Fibroblast of skin of left biceps (primary cell): ENCODE measurements at places on chromosomes 1 and 21.

DNA sequence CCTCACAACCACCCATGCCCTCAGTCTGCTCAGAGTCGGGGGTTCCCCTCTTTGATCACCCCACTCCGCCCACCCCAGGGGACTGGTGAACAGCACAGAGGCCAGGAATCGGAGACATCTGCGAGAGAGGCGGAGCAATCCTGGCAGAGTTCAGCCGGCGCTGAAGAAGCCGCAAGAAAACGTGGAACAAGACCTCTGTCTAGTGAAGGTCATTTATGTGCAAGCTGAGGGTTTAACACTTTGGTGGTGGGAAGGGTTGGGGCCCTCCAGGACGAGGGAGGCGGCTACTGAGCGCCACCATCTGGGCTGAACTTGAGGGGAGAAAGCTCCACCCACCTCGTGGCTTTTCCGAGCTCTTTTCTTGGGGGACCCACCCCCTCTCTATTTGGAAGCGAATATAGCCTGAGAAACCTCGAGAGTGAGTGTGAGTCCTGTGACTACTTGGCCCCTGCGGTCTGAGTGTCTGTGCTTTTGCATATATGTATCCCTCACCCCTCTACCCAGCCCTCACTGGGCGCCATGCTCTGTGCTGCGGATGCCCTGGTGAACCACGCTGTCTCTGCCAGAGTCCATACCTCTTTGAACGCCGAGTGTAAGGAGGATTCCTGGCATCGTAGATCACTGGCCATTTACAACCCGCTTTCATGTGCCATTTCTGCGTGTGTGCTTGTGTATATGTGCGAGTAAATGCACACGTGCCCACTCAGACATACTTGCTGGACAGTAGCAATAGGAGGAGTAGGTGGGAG is 1.2 kb upstream of the EPHA10 start:
- no peak for DNase-seq

- DNase-seq, result no peak
These were observed 127.9 kb upstream of the SLC45A1 start for GRCh38 chr1:8189931-8190483.

GRCh38 chr1:167248707-167249642 is 28.3 kb downstream of the POU2F1 start:
- no peak for DNase-seq

DNA sequence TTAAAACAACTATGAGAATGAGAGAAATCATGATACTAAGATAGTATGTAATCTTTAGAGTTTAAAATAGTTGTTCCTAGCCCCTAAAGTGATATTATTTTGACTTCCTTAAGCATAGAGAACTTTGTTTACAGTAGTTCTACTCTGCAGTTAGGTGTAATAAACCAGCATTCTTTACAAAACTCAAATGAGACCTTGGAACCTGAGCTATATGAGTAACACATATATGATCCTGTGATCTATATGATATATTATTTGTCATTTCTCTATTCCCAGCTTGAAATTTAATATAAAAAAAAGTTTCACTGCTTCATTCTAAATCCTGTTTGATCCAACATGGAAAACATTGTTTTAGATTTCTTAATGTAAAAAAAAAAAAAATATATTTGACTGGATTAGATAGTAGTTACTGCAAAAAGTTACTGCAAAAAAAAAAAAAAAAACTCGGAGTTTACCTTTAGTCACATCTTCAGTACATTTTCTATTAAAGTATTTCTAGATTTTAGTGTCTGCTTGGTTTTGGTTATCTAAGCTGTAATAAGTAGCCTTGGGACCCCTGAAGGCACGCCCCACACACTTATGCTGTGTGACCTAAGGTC is 463.8 kb downstream of the USP25 start:
- no peak for DNase-seq

DNA sequence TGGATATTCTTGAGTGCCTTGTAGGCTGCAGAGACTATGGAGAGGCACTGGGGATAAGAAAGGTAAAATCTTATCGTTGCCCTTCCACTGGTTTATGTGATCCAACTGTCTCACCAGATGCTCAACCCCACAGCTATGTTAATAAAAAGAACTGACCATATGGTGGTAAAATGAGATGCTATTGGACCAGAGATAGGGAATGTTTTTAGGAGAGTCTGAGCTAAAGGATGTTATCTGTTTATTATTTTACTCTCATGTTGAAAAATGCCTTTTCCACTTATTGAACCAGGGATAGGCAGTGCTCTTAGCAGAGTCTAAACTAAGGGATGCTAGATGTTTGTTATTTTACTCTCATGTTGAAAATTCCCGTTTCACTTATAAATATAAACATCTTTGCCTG is 172.8 kb upstream of the GREM2 start:
- DNase-seq, result no peak

DNA sequence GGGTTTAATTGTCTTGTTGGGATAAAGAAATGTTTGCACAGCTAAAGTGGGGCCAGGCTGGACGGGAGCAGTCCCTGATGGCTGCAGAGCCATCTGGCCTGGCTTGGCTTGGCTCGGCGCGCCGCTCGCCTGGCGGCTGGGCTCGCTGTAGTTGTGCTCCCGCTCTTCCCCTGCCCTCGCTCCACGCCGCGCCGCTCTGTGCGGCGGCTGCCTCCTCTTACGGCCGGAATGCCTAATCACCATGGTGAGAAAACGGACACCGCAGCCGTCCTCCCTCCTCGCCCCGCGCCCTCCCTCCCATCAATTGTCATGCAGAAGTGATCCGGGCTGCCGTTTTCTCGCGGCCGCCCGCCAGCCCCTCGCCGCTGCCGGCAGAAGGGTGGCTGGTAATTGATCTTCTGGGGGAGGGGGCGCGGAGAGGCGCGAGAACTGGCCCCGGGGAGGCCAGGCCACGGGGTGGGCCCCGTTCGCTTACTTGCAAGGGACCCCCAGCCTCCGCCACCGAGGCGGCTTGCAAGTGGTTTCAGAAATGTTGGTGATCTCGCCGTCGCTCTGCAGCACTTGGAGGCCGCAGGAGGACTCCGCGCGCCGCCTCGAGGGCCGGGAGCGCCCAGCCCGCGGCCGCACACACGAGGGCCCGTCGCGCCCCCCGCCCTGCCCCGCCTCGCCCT is 12.4 kb downstream of the RNF220 start:
- no peak for DNase-seq

GRCh38 chr21:45818904-45819285 is 162.7 kb upstream of the COL6A1 start:
- peak; percentile 51 for DNase-seq

DNA sequence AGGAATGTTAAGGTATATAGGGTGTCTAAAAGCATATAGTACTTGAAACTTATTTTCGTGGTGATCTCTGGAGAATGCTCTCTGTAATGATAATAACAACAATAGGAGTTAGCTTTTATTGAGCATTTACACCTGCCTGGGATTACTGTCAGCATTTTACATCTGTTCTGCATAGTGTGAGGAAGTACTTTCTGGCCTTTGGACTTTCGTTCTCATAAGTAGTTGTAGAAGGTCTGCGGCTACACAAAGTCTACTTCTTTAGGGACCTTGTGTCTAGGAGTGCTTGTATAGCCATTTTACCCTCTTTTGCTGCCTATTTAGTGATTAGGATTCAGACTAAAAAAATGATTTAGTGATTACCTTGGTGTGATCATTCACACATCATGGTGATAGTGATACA is 103.6 kb upstream of the GPR52 start:
- no peak for DNase-seq

DNA sequence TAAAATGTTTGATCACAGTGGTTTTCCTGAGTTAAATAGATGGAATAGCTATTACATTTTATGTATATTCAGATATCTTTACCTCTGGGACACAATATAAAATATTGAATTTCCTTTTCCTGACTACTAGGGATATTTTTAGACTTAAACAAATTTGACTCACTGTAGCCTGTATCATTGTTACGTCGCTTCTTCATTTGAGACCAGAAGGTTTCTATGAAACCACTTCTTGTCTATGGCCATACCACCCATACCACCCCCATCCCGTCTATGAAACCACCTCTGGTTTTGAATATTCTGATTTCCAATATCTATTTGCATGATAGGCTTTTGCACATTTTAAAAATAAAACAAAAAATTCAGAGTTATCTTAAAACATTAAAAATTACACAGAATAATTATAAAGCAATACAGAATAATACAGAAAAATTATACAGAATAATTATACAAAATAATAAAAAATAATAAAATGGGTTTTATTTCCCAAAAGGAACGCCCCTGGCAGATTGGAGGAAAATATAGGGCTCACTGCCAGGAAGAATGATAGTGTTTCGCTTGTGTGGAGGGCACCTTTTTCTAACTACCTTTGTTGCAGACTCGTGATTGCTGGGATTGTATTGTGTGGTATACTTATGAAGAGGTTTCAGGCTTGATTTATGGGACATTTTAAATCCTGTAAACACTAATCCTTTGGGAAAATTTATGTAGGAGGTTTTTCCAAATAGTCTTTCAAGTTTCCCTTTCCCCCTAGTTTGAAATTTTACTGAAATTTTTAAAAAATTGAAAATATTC is 4.7 kb downstream of the SPEN start:
- no peak for DNase-seq

DNA sequence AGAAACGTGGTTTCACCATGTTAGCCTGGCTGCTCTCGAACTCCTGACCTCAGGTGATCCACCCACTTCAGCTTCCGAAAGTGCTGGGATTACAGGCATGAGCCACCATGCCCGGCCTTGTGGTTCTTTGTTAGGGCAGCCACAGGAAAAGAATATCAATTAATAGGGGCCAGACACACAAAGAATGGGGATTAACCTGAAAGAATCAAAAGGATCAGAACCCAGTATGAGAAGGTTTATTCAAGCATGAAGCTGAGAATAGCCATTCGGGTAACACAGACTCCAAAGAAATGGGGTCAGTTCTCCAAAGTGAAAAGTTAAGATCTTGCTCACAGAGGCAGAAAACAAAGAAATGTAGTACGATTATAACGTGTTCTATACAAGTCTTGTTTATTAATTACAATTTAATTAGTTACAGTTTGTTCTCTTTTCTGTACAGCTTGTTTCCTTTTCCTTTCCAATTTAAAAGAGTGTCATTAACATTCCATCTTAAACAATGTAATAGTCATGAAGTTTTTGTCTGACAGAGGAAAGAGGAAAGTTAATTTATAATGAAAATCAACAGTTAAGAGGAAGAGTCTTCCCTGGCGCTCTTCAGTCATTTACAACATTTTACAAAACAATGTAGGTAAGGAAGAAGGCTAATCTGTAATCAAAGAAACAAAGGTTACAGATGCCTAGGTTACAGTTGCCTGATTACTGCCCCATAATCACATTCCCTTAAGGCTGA is 51.3 kb upstream of the SLC45A1 start:
- no peak for DNase-seq

DNA sequence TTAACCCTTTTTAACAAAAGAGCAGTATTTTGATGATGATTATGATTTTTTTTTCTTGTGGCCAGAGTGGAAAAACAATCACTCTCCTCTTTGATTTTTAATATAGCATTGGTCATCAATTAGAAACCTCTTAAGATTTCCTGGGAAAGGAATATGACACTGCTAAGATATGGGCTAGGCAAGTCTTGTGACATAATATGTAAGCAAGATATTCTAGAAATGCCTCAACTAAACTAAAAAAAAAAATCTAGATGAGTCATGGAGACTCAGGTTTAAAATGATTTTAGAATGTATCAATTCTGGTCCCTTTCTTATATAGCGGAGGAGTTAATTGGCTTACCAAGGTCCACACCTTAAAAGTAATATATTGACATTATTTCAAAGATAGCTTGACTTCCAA is 60.3 kb upstream of the JUN start:
- DNase-seq, result no peak

GRCh38 chr1:166527752-166528151 is 311.5 kb upstream of the POGK start:
- no peak for DNase-seq

DNA sequence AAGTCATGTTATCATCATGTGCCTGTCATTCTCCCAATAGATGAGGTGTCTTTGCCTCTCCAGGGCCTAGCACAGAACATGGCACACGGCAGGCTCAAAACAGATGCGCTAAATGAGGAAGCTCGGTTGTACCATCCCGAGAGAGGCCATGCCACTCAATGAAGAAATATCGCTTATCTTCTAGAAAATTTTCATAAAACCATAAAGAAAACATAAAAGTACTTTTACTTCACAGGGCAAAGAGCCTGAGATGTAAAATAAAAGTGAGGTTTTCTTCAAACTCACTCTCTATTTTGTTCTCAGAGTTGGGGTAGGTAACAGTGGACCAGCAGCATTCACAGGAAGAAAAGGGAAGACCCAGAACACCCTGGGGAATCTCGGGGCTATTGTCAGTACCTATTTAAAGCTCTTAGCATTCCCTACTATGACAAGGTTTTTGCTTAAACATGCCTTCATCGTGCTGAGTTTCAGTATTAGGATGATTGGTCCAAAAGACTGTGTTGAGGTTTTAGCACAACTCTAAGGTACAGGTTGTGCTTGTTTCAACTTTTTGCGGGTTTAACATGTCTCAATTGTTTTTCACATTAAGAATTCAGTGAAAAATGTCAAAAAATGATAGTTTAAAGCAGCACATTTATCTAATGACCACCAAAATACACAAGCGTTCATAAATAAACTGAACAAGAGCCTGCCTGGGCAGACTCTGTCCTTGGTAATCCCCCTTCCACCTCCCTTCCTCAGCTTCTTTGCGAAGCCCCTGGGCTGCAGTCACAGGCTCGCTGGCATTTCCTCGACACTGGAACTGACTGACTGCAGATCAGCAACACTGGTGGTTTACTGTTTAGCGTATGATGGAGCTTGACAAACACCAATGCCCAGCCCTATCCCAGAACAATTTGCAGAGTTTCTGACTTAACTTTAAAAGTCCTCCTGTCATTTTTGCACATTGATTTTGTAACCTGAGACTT is 55.6 kb downstream of the COQ8A start:
- no peak for DNase-seq

DNA sequence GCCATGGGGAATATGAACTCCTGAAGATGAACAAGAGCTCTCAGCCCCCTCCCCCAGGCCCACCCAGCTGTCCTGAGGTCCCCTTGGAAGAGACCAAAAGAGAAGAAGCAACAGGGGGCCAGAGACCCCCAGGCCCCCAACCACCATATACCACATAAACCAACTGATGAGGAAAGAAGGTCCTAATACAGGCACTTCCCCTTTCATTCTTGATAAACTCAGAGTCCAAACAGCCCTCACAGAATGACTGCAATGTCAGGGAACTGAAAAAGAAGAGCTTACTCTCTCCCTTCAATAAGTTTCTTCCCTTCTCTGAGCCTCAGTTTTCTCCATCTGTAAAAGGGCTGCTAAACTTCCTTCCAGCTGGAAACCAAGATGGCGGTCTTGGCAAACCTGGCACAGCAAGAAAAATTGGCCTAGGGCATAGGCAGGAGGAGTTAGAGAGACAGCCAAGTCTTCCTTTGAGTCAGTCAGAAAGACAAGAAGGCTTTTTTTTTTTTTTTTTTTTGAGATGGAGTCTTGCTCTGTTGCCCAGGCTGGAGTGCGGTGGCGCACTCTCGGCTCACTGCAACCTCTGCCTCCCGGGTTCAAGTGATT is 90.5 kb downstream of the VWA5B1 start:
- DNase-seq, result no peak

- no peak for DNase-seq
These were observed 1.8 kb downstream of the USP24 start for GRCh38 chr1:55213151-55213884.

- DNase-seq, result no peak
These were observed 2.2 kb upstream of the LYPD8 start for GRCh38 chr1:248757784-248758195.
